Epithelial cell of prostate (primary cell): ENCODE measurements at places on chromosomes 12 and 14.

DNA sequence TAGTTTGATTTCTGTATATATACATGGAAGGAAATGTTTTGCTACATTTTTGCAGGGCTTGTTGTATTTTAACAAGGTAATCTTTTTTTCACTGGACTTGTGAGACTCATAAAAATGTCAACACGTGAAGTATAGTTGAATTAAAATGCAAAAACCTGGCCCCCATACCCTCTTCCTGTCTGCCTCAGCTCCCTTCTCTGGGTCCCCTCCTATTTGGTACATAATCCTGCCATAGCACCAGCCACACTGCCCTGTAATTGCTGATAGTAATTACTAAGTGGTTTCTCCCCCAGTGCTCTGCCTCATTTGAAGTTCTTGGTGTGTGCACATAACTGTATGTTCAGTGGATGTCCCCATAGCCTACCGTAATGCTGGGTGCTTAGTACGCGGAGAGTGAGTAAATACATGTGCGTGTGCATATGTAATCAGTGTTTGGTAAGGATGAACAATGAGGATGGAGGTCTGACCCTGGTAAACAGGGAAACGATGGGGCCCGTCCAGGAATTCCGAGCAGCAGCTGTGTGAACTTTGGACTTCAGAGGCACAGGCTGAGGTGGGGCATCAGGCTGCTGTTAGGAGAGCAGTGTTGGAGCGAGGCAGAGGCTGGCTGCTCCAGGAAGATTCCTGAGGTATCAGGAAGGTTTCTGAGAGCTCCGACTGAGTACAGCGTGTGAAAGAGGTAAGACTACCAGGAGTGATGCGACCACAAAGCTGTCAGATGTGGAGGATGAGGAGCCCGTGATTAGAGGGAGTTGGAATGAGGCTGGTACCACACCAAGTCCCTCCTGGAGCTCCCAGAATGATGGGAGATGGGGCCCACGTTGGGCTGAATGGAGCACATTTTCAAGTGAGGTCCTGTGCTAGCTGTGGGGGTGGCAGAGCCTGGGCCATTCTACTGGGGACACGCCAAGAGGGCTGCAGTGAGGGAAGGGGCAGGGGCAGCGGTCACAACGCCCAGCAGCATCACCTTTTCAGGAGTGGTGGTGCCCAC lies 106.8 kb downstream of the PELI2 start:
- no peak for DNase-seq

DNA sequence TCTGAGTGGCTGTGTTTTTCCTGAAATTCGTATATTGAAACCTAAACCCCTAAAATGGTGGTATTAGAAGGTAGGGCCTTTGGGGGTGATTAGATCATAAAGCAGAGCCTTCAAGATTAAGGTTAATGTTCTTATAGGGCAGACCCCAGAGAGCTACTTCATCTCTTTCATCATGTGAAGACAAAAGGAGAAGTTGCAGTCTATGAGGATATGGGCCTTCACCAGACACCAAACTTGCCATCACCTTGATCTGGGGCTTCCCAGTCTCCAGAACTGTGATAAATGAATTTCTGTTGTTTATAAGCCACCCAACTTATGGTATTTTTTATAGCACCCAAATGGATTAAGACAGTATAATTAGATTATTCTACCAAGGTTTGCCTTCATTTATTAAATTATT lies 275.0 kb upstream of the ATP2B1 start:
- no peak for DNase-seq

DNA sequence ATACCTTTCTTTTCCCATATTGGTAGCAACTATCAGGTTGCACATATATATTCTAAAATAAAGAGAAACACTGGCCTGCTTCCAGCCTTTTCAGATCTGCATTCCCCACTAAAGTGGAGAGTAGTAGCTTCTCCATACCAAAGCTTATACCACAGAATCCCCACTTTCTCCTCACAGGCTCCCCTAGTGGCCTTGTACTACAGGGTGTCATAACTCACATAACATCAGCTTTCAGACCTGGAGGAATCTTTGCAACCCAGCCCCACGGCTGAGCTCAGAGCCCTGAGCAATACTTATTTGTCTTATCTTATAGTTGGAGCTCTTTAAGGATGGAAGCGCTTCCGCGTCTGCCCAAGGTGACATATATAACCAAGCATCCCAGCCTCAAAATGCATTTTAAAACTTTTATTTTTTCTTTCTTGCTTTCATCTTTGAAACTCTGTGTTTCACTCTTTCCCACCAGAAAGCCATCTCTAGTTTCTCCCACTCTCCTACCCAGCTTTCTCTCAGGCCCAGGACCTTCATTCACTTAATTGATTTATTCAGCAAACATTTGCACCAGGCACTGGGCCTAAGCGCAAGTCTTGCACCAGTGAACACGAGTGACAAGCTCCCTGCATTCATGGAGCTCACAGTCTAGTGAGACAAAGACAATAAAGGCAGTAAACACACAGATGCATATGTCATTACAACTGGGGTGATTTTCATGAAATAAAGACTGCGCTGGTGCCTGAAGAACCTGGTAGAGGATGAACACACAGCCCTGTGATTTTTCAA lies 254.7 kb downstream of the IPO8 start:
- DNase-seq = no peak

- DNase-seq = no peak
Measured at GRCh38 chr12:102966200-102966863, 8.9 kb downstream of the ASCL1 start.

- no peak for DNase-seq
Measured at GRCh38 chr14:99524091-99524661, 43.0 kb downstream of the CCNK start.

- DNase-seq = no peak
Measured at GRCh38 chr12:18595412-18595811, 142.4 kb downstream of the PLCZ1 start.

DNA sequence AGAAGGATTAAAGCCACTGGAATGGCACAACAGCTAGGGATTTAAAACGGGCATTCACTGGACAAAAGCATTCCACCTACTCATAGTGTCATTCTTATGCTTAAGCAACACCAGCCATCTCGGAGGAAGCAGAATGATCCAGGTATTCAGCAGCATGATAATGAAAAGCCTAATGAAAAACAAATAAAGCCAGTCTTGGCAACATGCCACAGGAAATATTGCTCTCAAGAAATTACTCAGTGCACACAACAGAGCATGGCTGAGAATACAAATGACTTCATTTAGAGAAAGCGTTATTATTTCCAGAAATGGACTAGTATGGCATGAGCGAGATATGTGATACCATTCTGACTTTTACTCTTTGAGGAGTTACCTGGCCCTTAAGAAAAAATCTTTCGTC lies 442.2 kb downstream of the APAF1 start:
- DNase-seq = peak; percentile 5
